ENCODE measurements at places on chromosomes 12 and 14.
A peak's percentile ranks its signal among the peaks of the same experiment; 100 is the strongest.

GRCh38 chr14:105028251-105028927 lies 7.5 kb upstream of the CDCA4 start:
- peaks cover 10% of the 10 kb centered on the region for H3K4me1 ChIP-seq
- H3K36me3 ChIP-seq, result no peaks in the 10 kb centered on the region
- peak overlapping the region; percentile 69 for H3K27ac ChIP-seq
- peak; percentile 63 for DNase-seq

DNA sequence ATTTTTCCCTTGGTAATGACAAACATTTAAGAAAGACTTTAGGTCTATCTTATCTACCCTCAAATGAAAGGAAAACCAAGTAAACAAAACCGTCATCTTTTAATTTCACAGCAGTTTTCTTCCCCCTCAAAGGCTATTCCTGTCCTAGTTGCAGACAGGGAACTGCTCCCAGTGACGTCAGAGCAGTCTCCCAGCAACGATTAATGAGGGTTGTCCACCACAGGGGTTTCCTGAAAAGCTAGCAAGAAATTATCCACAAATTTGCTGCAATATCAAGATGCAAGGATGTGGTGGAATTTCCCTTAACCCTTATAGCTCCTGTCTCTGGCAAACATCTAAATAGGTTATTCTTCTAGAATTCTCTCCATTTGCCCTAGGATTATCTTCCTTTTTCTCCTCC lies 89.1 kb upstream of the STAC3 start:
- no peaks in the 10 kb centered on the region for H3K27me3 ChIP-seq
- no peak overlapping the region for H3K4me3 ChIP-seq
- H3K4me1 ChIP-seq, result peaks cover 2% of the 10 kb centered on the region
- H3K27ac ChIP-seq, result no peak overlapping the region
- H3K36me3 ChIP-seq, result no peaks in the 10 kb centered on the region
- peak; percentile 96 for DNase-seq

DNA sequence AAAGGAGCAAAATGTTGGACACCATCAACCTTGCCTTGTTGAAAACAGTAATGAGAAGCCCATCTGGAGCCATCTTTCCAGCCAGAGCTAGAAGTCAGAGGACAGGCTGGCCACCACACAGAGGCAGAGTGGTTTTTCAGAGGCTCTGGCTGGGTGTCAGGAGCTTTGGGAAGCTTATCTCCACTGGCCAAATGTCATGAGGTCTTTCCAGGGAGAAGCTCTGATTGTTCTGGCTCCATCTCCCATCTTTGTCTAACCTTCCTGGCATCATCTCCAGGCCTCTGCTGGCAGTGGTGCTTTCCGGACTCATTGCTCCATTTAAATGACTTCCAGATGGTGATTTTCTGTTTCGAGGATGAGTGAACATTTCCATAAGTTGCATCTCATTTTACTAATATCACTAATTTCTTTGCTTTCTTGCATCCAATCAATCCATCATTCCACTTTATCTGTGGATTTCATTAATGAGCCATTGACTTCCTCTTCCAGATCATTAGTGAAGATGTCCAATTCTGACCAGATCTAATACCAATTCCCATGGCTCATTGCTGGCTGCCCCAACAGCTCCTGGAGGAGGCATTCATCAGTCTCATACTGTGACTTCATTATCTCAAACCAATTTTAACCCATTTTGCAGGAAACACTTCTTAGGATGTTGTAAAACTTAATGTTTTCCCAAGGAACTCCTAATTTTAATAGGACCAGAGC lies 35.3 kb upstream of the TMTC1 start:
- no peaks in the 10 kb centered on the region for H3K4me1 ChIP-seq
- H3K4me3 ChIP-seq, result no peak overlapping the region
- DNase-seq, result no peak

DNA sequence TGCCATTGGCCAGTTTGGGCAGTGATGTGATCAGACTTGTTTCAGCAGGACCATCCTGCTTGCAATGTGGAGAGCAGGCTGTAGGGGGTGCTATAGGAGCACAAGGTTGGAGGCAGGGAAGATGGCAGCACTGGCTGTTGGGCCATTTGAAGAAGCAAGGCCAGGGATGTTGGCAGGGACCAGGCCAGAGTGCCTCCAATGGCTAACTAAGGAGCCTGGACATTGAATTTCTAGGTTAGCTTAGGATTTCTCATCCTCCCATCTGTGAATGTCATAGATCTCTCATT lies 23.5 kb downstream of the FGF23 start:
- H3K36me3 ChIP-seq, result peaks cover 12% of the 10 kb centered on the region
- peak; percentile 9 for DNase-seq
- no peak overlapping the region for H3K27ac ChIP-seq
- H3K4me1 ChIP-seq, result no peaks in the 10 kb centered on the region
- no peaks in the 10 kb centered on the region for H3K27me3 ChIP-seq

DNA sequence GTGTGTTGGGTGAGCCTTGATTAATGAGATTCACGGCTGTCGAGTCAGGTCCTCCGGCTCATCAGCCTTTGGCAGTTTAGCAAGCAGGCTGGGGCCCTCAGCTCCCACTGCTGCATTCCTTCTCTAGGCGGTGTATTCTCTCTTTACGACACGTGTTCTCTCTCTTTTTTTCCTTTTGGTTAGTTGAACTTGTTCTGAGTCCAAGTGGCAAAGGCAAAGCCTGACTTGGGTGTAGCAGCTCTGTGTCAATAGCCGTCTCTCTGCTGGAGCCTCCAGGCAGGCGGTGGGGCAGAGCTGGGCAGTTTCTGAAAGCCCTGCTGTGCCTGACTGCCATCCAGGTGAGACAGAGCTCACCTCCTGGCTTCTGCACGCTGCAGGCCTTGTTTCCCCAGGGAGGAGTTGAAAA lies 46.6 kb downstream of the SUSD6 start:
- H3K27ac ChIP-seq, result peak overlapping the region; percentile 27
- no peak overlapping the region for H3K4me3 ChIP-seq
- no peaks in the 10 kb centered on the region for H3K27me3 ChIP-seq
- no peak for DNase-seq
- H3K4me1 ChIP-seq, result peaks cover 20% of the 10 kb centered on the region
- peaks cover 15% of the 10 kb centered on the region for H3K36me3 ChIP-seq

DNA sequence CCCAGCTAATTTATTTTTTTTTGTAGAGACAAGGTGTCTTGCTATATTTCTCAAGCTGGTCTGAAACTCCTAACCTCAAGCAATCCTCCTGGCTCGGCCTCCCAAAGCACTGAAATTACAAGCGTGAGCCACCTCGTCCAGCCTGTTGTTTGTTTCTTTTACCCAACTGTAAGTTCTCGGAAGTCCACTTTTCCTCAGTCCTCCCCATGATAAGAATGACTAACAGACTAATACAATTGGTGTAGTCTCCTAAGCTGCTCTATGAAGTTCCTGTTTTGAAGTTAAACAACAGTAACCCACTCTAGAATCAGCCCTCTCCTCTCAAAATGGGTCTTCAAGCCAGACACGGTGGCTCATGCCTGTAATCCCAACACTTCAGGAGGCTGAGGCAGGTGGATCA lies 36.5 kb downstream of the HIGD1C start:
- peaks cover 2% of the 10 kb centered on the region for H3K4me1 ChIP-seq
- no peak overlapping the region for H3K27ac ChIP-seq
- no peak for DNase-seq
- no peaks in the 10 kb centered on the region for H3K27me3 ChIP-seq
- peaks cover 46% of the 10 kb centered on the region for H3K36me3 ChIP-seq

DNA sequence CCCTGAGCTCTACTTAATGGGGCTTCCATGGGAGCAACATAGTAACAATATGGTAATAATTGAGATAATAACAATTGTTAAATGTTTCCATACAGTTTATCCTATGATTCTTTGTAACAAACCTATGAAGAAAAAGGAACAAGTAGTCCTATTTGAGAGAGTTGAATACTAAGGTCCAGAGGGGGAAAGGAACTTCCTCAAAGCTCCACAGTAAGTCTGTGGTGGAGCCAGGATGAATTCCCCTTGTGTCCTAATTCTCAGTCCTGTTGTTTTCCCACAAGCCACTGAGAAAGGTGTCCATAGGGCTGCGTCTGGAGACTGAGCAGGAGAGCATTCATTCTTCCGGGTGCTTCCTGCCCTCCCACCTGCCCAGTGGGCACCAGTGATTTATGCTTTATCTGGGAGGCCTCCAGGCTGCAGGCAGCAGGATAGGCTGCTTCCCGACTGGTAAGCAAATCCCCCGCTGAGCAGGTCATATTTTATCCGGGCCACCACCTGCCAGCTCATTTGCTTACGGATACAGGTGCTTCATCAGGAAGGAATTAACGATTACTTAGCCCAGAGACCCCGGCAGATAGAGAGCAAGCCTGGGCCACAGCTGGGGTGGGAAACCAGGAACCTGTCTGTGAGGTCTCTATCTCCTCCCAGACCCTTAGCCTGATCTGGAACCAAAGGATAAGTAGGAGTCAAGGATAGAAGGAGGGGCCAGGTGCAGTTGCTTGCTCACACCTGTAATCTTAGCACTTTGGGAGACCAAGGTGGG lies 33.9 kb upstream of the FAM222A start:
- no peaks in the 10 kb centered on the region for H3K4me1 ChIP-seq
- DNase-seq, result no peak
- H3K4me3 ChIP-seq, result no peak overlapping the region
- H3K36me3 ChIP-seq, result no peaks in the 10 kb centered on the region
- H3K27me3 ChIP-seq, result peaks cover 68% of the 10 kb centered on the region

DNA sequence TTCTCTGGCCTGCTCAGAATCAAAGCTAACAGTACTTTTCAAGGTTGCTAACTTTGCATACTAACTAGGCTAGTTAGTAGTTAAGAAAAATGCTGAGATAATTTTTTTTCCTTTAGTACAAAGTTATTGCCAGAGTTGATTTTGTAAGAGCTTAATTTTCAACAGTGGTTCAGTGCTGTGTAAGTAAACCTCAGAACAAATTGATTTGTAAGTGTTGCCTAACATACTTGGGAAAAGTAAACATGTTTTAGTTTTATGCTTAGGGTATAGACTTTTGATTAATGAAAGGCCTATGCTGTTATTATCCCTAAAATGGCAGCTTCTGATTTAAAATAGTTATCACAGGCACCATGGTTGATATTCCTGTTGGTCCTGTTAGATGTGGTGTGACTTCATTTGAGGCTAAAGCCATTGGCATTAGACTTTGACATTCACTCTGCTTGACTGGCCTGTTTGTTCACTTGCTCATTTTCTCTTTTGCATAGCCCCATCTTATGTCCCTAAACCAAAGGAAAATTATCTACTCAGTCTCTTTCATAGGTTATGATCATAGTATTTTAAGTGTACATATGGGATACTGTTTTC lies 5.2 kb downstream of the CMAS start:
- H3K27ac ChIP-seq, result no peak overlapping the region
- no peaks in the 10 kb centered on the region for H3K4me1 ChIP-seq
- no peaks in the 10 kb centered on the region for H3K36me3 ChIP-seq
- H3K4me3 ChIP-seq, result no peak overlapping the region
- DNase-seq, result peak; percentile 5

GRCh38 chr14:23942587-23942986 lies 11.0 kb upstream of the DHRS4 start:
- no peaks in the 10 kb centered on the region for H3K27me3 ChIP-seq
- H3K4me1 ChIP-seq, result peaks cover 5% of the 10 kb centered on the region
- peaks cover 5% of the 10 kb centered on the region for H3K36me3 ChIP-seq
